RKO (cell line): ENCODE measurements at places on chromosomes 4 and X.

- peak; percentile 57 for DNase-seq
Measured at GRCh38 chrX:153933748-153934147, 1.1 kb downstream of the NAA10 start.

DNA sequence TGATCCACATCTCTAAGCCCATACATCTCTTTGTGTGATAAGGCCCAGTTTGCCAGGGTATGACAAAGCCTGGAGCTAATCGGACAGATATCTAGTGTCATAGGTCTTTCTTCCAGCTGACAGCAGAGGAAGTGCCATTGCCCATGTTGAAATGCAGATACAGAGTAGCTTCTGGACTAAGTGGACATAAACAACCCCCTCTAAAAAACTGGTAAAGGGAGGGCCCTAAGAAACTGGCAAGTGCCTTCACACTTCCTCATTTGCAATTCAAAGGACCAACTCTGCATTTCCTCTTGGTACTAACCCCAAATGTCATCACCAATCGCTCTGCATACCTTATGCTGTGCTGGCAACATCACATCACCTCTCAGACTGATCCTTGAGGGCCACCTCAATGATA is 20.8 kb downstream of the ARHGEF6 start:
- DNase-seq, result no peak

DNA sequence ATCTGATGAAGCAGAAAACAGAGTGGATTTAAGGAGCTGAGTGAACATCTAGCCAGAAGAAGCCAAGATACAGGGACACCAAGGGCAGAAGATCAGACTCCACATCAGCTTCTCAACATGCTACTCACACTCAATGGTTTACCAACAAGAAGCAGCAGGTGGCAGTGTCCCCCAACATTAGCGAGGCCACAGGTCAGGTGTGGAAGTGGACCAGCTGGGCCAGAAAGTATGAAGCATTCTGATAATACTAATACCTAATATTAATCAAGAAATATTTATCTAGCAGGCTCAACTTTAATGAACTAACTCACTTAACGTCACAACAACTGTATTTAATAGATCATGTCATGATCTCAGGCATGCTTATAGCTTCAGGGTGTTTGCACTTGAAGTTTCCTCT is 73.4 kb upstream of the TTC29 start:
- DNase-seq, result peak; percentile 52

DNA sequence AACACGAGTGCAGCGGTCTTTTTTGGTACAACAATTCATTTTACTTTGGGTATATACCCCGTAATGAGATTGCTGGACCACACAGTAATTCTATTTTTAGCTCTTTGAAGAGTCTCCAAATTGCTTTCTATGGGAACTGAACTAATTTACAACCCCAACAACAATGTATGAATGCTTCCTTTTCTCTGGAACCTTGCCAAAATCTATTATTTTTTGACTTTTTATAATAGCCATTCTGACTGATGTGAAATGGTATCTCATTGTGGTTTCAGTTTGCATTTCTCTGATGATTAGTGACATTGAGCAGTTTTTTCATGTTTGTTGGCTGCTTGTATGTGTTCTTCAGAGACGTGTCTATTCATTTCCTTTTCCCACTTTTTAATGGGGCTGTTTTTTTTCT is 240.8 kb downstream of the STK32B start:
- DNase-seq, result no peak

DNA sequence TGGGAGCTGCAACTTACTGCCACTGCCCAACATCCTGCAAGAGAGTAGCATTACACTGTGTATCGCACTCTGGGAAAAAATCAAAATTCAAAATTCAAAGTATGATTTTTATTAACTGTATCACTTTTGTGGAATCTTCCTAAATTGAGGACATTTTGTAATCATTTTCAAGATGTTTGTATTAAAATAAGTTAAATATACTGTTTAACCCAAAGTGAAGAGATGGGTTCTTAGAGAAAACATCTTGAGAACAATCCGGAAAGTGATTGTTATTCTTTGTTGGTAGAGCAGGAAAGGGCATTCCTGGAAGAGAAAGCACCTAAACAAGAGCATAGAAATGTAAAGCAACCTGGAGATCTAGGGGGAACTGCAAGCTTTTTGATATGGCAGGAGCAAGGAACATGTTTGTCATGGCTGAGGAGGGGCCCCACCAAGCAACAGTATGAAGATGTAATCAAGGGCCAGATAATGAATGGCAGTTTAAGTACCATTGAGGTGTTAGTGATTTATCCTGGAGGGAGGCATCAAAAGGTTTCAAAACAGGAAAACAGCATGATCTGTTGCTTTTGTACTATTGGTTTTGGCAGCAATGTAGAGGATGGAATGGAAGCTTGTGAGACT is 14.1 kb upstream of the SEC24D start:
- DNase-seq, result no peak

DNA sequence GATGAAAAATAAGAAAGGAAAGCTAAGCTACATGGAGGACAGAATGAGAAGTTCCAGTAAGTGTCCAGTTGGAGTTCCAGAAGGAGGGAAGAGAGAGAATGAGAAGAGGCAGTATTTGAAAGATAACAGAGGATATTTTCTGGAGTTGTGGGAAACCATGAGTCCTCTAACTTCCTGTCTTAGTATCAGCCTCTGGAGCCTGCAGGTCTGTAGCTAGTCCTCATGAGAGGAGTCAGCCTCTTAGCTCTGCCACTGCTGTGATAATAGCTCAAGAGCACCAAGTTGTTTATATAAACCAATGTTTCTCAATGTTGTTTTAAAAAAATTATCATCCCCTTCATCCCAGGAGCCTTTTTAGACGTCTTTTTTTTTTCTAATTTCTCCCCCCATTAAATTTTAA is 2.4 kb upstream of the PLAC1 start:
- DNase-seq, result no peak

DNA sequence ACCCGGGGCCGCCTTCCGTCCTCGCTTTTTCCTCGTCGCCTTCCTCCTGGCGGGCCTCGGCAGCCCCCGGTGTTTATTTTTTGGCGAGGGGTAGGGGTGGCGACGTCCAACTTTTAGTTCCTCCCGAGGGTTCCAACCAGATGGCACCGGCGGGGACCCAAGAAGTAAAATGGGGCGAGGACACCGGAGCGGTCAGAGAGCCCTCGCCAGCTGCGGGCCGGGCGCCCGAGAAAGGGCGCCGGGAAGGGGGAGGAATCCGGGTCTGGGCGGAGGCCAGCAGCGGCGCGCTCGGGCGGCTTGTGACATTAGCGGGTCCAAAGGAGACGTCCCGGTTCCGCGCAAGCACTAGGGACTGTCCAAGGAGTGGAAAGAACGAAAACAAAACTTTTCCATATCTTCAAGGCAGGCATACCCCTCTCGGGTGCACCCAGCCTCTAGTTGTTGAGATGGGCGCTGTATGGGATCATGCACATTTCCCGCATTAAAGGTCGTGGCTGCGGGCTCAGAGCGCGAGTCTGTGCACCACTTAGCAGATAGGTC is 691 bp upstream of the USP46 start:
- peak; percentile 37 for DNase-seq
